ENCODE measurements at places on chromosomes 3 and 15.
A peak's percentile ranks its signal among the peaks of the same experiment; 100 is the strongest.

- no peak for DNase-seq
These were observed 147.7 kb downstream of the VGLL4 start for GRCh38 chr3:11495948-11496557.

DNA sequence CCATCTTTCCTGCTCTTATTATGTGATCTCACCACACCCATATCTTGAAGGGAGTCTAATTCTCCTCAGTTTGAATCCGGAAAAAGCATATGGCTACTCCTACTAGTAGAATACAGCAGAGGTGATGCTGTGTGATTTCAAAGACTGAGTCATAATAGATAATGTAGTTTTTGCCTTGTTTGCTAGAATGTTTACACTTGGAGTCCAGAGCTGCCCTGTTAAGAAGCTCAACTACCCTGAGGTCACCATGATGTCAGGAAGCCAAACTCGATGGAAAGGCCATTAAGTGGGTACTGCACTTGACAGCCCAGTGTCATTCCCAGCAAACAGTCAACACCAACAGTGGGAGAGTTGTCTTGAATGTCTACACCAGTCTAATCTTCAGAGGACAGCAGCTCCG lies 56.9 kb downstream of the CD200R1L start:
- DNase-seq = no peak

DNA sequence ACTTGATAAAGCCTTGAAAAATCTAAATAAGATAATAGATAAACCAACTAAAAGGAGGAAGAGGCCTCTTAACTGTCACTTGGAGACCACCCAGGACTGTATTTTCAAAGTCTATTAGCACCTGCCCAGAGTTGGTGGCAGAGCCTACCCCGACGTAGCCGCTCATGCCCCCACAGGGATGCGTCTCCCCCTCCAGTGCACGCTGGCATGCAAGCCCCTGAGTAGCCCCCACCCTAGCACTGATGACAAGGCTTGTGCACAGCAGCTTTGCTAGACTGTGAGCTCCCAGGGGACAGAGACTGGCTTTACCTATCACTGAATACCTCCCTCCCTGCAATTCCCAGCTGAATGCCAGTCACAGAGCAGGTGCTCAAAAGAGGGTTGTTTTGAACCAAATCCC lies 54.1 kb upstream of the HES1 start:
- no peak for DNase-seq

- peak; percentile 53 for DNase-seq
These were observed 1.3 kb upstream of the SPTSSB start for GRCh38 chr3:161372321-161373260.

DNA sequence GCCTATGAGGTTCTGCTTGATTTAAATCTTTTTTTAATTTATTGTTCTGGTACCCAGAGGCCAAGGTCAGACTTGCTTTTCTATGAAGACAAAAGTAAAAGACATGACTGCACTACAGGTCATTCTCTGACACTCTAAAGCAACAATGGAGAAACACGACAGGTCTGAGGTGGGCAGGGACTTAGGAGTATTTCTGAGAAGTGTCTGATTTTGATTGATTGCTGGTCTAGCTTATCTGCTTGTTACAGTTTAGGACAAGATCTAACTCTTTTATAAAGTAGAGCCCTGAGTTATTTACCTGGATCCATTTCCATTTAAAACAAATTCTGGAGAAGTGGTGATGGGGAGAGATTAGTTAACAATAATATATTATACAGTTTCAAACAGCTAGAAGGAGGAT lies 115.2 kb upstream of the STT3B start:
- DNase-seq = no peak

DNA sequence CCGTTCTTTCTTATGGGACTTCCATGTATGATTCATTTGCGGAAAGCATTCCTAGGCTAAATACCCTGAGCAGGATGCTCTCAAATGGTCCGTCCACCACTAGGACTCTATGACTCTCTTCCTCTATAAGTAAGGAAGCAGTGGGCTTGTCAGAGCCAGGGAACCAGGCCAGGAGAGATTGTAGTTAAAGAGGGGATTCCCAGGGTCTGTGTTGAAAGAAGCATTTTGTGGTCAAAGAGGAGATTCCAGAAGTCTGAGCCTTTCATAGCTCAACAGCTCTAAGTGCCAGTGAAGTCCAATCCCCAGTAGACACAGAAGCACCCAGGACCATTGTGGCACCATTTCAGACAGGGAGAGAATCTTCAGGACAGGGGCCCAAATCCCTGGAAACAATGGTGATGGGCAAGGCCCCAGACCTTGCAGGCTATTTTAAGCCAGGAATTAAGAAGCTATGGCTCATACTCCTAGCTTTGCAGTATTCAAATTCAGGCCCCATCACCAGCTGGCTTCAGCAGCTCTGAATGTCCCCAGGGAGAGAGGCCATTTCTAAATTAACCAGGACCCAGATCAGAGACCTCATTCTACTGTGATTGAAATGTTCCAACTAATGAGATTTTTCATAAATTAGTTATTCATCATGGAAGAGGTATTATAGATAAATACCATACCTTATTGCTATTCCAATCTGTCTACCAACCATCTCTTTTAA lies 81.7 kb downstream of the CD47 start:
- DNase-seq = no peak

DNA sequence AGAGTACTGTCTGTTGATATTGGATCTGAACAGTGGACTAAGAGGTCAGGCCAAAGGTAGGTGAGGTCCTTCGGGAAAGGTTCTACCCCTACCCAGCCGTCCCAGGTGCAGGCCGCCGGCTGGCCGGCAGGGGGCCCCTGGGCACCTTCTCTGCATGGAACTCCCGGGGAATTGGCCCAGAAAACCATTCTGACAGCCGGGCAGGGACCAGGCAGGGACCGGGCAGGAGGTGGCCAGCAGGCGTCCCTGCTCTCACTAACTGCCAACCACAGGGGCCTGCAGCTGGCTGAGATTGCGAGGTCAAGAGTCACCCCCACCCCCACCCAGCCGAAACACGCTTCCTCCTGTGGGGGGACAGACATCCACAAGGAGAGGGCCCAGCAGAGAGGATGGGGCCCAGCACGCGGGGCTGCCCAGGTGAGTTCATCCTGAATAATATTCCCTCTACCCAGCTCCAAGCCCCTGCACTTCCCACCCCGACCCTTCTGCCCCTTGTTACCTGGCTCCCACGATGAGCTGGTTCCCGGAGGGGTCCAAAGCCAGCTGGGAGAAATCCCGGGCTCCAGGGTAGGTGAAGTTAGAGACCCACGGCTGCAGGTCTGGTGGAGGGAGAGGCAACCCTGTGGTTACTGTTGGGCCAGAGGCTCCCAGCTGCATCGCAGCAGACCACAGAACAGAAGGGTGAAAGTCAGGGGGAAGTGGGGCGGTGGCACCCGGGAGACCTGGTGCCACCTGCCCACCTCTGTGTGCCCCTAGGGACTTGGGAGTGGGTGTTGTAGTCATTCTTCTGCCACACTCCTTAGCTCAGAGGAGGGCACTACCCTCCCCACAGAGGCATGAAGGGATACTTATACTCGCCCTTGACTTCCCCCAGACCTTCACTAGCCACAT lies 84.4 kb downstream of the SEMA5B start:
- peak; percentile 90 for DNase-seq

DNA sequence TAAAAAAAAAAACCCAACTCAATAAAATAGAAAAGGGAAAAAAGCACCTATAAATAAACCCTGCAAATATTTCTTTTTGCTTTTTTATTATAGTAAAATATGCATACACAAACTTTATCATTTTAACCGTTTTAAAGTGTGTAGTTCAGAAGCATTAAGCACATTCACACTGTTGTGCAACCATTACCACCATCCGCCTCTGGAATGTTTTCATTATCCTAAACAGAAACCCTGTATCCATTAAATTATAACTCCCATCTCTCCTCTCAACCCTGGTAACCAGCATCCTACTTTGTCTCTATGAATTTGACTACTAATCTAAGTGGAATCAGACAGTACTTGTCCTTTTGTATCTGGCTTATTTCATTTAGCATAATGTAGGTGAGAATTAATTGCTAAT lies 15.0 kb downstream of the CDCP1 start:
- DNase-seq = no peak

- peak; percentile 75 for DNase-seq
These were observed 71.8 kb downstream of the SYNPR start for GRCh38 chr3:63349583-63350573.

DNA sequence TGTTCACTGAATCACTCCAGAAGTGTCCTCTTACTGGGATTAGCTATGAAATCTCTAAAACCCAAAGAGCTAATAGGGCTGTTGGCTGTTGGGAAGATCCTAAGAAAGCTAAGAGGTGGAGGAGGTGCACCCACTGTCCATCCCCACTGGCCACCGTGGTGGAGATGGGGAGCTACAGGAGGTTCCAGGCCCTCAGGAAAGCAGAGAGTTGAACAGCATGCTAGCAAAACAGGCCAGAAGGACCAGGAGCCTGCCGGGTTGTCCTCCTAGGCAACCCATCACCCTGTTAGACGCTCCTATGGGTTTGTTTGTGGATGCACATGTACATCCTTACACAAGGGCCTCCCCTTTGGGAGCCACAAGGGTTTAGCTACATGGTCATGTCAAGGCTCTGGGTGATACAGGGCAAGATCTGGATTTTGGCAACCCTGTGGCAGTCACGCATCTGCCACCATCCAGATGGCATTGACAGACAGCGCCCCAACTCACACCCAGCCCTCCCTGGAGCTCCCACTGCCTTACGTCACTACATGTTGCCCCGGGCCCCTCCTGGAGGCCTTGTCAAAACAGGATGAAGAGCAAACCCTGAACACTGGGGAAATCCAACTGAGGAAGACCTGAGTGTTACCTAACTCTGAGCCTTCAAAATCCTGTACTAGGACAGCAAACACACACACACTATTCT lies 208.1 kb downstream of the SLCO3A1 start:
- no peak for DNase-seq

GRCh38 chr15:74301583-74302361 lies 65.6 kb downstream of the CCDC33 start:
- no peak for DNase-seq

DNA sequence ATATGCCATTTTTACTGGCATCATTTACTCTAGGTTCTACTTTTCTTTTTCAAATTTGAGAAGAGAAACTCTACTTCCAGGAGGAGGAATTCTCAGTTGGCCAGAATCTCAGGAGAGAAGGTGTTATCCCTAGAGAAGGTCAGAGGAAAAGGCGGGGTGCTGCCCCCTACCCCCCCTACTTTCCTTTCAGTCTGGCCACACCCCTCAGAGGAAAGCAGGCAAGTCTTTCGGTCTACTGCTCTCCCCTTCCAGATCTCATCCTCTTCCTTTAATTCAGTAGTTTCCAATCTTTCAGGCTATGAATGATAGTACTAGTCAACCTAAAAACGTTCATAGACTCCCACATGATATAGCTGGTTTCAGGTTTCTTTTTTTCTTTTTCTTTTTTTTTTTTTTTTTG lies 366.5 kb upstream of the TBL1XR1 start:
- DNase-seq = no peak

- no peak for DNase-seq
These were observed 630 bp downstream of the ATP6V1A start for GRCh38 chr3:113747283-113748046.

DNA sequence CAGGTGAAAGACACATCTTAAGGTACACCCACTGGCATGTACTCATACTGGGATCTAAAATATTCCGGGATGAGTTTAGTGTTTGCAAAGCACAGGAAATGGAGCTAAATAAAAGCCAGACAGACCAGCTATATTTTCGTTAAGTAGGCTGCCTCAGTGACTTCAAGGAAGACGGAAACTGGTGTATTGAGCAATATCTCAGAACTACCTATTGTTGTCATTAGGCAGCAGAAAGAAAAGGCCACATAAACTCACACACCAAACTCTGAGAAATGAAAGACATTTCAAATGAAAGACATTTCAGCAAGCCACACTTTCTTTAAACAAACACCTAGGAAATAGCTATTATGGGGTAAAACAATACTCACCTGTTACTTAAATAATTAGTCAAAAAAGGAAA lies 761.7 kb upstream of the SEMA6D start:
- DNase-seq = no peak

DNA sequence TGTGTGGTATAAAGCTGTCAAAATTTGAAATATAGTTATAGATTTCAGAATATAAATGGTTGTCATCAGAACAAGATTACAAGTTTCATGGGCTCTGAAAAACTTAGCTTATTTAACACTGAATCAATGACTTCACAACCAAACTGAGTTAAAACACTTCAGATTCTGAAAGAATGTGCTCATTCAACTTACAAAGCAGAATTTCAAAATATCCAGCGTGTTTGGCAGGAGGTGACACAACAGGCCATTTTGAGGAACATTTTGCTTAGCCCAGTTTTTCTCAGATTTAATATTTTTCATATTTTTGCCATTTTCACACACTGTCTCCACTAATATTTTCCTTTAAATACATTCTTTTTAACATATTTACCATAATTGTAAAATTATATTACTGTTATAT lies 781.1 kb downstream of the TUSC7 start:
- no peak for DNase-seq

- DNase-seq = no peak
These were observed 390 bp downstream of the STARD5 start for GRCh38 chr15:81323559-81323943.

GRCh38 chr15:90882781-90883525 lies 1.4 kb upstream of the FES start:
- no peak for DNase-seq

DNA sequence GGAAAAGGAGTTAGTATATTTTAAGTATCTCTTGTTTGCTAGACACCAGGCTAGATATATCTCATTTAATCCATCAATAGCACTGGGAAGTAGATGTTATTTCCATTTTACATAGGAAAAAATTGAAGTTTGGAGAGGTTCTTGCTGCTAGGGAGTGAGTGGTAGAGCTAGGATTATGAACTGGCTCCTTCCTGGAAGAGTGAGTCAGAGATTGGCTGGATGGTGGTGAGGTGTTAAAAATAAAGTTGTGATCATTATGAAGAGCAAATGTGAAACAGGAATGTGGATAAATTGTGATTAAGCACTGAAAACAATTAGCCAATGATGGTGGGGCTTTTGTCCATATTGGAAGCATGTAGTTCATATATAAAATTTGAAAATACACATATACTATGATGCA lies 234.2 kb downstream of the WNT5A start:
- DNase-seq = no peak

DNA sequence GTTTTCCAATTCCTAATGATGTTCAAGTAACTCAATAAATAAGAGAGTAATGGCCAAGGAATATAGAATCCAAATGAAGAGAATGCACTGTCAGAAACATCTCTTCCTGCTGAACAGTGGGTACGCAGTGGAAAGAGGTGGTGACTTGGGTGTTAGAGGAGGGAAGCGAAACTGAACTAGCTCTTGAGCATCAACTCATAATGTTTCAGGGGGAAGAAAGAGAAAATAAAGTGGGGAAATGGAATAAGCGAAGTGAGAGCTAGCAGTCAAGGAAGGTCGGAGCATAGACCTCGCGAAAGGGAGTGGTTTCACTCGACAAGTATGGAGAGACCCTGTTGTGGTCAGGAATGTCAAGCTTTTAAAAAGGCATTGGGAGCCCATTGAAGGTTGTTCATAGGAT lies 309.5 kb downstream of the GAP43 start:
- DNase-seq = no peak

DNA sequence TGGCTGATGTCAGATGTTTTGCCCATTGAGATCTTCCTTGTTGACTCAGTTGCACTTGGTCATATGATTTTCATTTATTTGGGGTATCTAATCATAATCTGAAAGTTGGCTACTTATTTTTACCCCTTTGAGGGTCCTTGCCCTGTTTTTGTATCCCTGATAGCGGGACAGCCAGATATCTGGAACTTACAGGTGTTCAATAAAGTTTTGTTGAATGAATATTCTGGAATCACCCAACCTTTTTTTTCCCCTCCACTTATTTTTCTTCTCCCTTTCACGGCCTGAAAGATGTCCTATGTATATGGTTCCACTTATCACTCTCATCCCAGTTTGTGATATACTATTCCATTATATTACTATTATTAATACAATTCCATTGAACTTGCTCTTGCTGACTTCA lies 12.8 kb downstream of the CTNNB1 start:
- DNase-seq = no peak

Data from BE2C (cell line).